ENCODE measurements at places on chromosomes 7 and 10. TPM values are rescaled to one million over a fixed set of nuclear protein-coding genes. Genes with fewer than 3 reads are reported as not detected.

Gene CRTAC1
- not detected for total RNA-seq

Gene ANXA11
- 85.0 TPM for total RNA-seq

Gene LSM5
- 27.1 TPM for total RNA-seq

Gene GIMAP7
- not detected for total RNA-seq

Gene BLNK
- total RNA-seq = not detected

Gene DNAJC9
- total RNA-seq = 23.5 TPM

Gene CPA4
- total RNA-seq = 90.2 TPM

Gene SPOCK2
- under 0.01 TPM for total RNA-seq

DNA sequence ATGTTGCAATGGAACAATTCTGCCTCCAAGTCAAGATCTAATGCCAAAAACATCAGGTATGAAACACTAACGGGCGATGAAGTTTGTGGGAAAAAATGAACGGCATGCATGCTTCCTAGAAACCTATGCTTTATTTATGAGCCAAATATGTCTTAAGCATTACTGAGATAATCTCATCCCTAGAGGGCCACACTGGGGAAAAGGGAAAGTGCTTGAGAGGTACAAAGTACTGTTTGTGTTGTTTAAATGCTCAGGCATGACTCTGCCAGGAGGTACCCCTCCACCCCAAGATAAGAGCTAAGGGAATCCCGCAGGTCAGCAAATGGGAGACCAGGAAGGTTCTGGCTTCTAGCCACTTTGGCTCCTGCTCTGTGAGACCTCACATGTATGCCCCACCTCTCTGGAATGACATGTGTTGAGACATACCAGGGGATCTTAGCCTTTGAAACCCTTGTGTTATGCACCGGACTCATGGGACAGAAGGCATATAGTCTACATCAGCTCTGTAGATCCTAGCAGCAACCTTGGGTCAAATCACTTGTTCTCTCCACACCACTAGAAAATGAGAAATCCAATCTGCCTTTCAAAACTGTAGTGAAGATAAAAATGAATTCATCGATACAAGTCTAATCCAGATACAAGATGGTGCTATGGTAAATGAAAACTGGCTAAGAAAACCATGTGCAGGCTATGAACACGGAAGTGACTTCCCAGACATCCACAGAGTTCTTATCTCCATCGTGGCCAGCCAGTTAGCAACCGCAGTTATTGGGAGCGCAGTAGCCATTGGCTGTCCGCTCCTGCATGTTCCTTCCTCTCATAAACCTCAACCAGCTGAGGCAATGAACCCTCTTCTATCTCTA, 61.0 kb downstream of the CREB3L2 start:
- peak; percentile 90 for DNase-seq

DNA sequence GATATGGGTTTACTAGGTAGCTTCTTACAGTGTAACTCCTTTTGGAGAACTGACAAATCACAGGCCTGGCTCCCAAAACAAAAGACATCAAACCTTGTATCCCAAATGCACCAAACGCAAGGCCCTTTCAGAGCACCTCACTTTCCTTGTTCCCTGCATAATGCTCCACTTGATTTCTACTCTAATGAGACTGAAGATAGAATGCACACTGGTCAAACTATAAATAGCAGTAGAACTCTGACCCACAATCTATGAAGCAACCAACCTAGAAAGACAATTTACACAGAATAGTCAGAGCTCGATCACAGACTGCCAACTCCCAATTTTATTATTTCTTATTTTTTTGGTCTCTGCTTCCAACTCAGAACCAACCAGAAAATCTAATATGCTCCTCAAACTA, 214.4 kb downstream of the CACNA2D1 start:
- DNase-seq = no peak

DNA sequence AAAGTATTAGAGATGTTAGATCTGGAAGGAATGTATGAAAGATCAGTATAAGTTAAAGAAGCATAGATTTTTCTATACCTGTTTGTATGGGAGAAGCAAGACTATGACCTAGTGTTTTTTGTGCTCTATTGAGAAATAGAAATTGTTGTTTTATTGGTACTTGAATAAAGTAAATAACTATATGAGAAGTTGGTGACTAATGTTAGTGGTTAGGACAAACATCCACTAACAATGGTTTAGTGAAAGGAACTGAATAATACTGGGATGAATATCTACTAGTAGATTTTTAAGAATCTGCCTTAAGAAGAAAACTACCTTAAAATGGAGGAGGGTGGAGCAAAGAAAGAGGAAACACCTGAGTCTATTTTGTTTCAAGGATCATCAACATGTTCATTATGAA, 521.1 kb upstream of the POT1 start:
- no peak for DNase-seq

GRCh38 chr10:124315591-124316270, 103.0 kb downstream of the OAT start:
- DNase-seq = no peak

DNA sequence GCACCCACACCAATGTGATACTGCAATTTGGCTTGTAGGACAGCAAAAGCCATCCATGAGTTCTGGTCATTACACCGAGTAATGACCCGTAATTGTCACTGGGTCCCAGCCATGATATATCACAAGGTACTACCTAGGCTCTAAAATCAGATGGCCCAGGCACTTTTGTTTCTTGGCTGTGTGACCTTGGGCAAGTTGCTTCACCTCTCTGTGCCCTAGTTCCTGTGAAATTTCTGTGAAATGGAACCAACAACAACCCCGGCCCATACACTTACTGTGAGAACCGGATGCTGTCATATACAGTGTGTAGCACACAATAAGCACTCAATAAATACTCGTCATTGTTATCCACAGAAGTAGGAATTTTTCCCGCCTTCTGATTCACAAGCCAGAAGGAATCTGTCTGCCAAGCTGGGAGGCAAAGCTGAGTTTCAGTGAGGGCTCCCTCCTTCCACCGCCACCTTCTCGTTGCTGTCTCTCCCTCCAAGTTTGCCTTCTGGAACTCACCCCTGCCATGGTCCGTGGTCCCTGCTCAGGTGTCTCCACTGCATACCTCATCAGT, 6.4 kb upstream of the CYTH3 start:
- no peak for DNase-seq

GRCh38 chr7:141956084-141956483, 9.3 kb upstream of the CLEC5A start:
- no peak for DNase-seq

GRCh38 chr7:98452791-98453190, 51.9 kb upstream of the BAIAP2L1 start:
- no peak for DNase-seq

Measured in fibroblast of villous mesenchyme (primary cell).